PC-9 (cell line): ENCODE measurements at places on chromosomes 5 and 9. TPM values are rescaled to one million over a fixed set of nuclear protein-coding genes. Genes with fewer than 3 reads are reported as not detected.

TAF11L11 gene
- not detected in 2 replicates for total RNA-seq

GPR150 gene
- total RNA-seq, result 0.17 TPM in 1 of 2 replicates, not detected in the other

ADGRD2 gene
- total RNA-seq, result not detected in 2 replicates

FCN2 gene
- not detected in 2 replicates for total RNA-seq

PCDHB13 gene
- total RNA-seq, result not detected in 2 replicates

SLC6A7 gene
- 0.25 TPM in 1 of 2 replicates, not detected in the other for total RNA-seq

ANP32B gene
- 280 and 284 TPM in 2 replicates for total RNA-seq

PIP5K1B gene
- total RNA-seq, result not detected in 2 replicates

SPINK13 gene
- not detected in 2 replicates for total RNA-seq

GDA gene
- 98.1 and 142 TPM in 2 replicates for total RNA-seq

DNA sequence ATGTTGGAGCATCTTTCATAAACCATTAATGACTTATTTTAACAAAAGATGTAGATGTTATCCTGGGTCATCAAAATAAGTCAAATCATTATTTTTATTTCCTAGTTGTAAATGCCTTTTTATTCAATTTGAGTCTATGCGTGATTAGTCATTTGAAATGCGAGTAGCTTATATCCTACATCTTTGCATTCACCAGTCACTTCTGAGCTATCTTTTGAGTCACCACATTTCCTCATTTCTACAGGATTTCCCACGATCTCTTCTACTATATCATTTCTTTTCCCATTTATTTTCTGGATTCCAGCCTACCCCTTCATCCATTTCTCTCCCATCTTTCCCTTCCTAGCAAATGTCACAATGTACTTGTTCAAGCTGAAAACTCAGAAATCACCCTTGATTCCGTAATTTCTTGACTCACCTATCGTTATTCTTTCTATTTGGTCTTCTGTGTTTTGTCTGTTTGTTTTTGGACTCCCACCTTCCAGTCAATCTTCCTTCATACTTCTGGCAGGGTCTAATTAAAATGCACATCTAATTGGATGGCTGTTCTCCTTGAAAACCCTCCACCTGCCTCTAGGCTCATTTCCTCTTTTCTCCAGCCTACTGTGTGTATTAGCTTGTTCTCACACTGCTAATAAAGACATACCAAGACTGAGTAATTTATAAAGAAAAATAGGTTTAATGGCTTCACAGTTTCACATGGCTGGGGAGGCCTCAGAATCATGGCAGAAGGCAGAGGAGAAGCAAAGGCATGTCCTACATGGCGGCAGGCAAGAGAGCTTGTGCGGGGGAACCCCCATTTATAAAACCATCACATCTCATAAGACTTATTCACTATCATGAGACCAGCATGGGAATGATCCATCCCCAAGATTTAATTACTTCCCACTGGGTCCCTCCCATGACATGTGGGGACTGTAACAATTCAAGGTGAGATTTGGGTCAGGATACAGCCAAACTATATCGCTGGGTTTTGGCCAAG lies 112.4 kb downstream of the MEF2C start:
- no peak overlapping the region for H3K4me3 ChIP-seq
- DNase-seq, result peak; percentile 37
- H3K4me1 ChIP-seq, result no peaks in the 10 kb centered on the region
- no peaks in the 10 kb centered on the region for H3K27me3 ChIP-seq

DNA sequence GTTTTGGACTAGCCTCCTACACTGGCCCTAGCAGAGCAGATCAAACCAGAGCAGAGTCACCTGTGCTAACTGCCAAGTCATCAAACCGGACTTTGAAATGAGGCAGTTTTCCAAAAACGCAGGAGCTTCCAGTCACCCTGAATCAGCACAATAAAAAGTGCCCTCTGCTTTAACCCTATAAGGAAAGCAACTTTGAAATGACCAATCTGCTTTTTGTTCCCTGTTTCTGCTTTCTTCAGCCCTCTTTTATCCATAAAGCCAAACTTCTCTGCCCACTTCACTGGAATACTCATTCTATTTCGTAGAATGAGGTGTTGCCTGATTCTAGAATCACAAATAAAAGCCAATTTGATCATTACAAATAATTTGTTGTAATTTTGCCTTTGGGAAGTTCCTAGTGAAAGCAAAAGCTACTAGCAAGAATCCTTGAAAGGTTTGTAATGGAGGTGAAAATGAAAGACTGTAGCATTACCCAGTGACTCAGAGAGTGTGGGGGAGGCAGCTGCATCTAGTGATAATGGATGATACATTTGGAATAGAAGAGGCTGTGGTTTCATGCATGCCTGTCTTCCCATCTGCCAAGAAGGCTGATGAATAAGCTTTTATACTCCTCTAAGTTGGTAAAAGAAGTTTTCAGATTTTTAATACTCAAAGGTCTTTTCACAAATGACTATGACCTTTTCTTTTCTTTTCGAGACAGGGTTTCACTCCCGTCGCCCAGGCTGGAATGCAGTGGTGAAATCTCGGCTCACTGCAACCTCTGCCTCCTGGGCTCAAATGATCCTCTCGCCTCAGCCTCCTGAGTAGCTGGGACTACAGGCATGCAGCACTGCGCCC lies 14.9 kb downstream of the SPAAR start:
- peaks cover 43% of the 10 kb centered on the region for H3K4me1 ChIP-seq
- no peaks in the 10 kb centered on the region for H3K27me3 ChIP-seq
- H3K4me3 ChIP-seq, result no peak overlapping the region
- peak overlapping the region; percentile 98 for H3K27ac ChIP-seq

DNA sequence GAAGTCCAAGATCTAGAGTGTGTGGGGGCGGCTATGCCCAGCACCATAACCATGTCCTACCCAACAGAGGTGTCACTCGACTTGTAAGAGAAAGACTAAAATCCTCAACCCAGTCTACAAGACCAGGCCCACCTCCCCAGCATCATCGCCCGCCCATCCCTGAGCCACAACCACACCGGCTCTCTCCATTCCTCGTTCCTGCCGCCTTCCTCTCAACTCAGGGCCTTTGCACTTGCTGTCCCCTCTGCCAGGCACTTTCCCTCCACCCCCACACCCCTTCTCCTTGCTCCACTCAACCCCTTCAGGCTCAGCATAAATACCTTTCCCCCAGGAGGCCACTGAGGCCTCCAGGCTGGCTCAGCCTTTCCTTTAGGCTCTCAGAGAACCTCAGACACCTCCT lies 69.3 kb downstream of the PAX5 start:
- H3K4me3 ChIP-seq, result no peak overlapping the region
- H3K27ac ChIP-seq, result no peak overlapping the region
- H3K36me3 ChIP-seq, result no peaks in the 10 kb centered on the region
- no peaks in the 10 kb centered on the region for H3K27me3 ChIP-seq
- no peaks in the 10 kb centered on the region for H3K4me1 ChIP-seq

DNA sequence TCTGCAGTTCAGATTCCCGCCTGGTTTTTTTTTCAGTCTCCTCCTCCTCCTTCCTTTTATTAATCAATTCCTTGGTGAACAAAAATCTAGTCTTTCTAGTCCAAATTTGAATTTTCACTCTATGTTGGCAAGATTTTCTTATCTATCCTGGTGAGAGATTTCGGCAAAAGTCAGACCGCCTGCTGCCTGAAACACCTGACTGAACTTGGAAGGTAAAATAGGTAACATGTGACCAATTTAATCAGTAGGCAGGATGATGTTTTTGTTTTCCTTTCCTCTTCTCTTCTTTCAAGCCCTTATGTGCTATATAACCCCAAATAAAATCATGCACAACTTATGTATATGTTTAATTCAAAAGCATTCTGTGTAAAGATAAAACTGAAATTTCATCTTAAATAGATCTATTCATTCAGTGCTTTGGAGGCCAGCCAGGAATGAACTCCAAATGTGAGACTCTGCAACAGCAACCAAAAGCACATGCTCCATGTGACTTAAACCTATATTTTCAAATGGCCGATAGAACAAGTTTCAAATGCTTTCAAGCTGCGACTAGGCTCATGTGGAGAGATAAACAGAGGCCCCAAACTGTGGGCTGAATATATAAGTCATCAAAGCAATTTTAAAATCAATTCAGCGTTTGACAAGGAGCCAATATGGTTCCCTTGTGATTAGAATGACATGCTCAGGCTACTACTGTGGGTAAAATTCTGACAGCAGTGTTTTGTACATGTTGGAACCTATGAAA lies 100.4 kb upstream of the SEMA6A start:
- no peaks in the 10 kb centered on the region for H3K27me3 ChIP-seq
- H3K27ac ChIP-seq, result no peak overlapping the region
- DNase-seq, result no peak
- no peaks in the 10 kb centered on the region for H3K4me1 ChIP-seq

DNA sequence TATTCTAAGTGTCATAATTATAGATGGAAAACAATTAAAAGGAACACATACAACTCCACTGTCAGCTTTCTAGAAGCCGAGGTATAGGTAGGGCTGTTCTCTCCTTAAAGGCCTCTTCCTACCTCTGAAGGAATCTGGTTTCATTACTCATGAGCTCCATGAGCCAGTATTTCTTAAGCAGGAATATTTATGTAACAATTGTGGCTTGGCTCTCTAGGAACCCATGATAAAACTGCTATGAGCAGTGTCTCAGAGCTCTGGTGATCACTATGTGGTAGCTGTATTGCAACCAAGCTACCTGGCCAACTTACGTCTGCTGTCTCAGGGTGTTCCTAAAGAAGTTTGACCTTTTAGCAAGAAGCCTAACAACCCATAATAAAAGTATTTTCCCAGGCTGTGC lies 157.7 kb downstream of the CEP120 start:
- H3K27ac ChIP-seq, result no peak overlapping the region
- DNase-seq, result no peak
- H3K27me3 ChIP-seq, result no peaks in the 10 kb centered on the region
- no peaks in the 10 kb centered on the region for H3K4me1 ChIP-seq
- H3K36me3 ChIP-seq, result no peaks in the 10 kb centered on the region

- H3K4me1 ChIP-seq, result peaks cover 16% of the 10 kb centered on the region
- H3K27ac ChIP-seq, result no peak overlapping the region
- peak; percentile 70 for DNase-seq
- H3K27me3 ChIP-seq, result no peaks in the 10 kb centered on the region
- H3K4me3 ChIP-seq, result no peak overlapping the region
These were observed 88.5 kb upstream of the DAB2 start for GRCh38 chr5:39513236-39513635.

DNA sequence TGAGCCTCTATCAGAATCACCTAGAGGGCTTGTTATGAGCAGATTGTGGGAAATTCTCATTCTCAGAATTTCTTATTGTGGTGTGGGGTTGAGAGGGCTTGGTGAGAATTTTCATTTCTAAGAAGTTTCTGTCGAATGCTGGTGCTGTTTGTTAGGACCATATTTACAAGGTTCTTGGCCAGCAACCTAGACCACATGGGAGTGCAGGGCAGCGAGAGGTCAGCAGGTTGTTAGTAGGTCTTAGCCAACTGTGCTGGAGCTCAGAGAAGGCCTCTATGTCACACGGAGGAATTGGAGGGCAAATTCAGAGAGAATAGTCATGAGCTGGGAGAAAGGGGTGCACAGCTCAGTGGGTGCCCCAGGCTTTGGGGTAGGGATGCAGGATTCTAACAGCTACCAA lies 357.0 kb downstream of the LRRC70 start:
- H3K27me3 ChIP-seq, result no peaks in the 10 kb centered on the region
- no peak for DNase-seq
- H3K4me3 ChIP-seq, result no peak overlapping the region
- H3K36me3 ChIP-seq, result no peaks in the 10 kb centered on the region
- no peak overlapping the region for H3K27ac ChIP-seq
- no peaks in the 10 kb centered on the region for H3K4me1 ChIP-seq

DNA sequence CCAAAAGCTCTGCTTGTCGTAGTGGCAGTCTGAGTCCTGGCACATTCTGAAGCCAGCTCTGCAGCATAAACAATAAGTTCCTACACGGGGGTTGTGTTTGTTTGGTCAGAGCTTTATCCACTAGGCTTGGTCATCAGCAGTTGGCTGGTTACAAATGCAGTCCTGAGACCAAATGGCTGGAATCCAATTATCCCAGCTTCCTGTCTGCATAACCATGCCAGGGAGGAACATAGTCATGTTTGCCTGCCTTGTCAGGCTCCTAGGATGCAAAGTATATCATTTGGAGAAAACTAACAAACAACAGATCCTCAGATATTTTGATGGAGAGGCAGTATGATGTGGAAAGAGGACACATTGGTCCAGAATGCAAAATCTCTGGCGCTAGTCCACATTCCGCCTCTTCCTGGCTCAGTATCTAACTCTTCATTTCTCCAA lies 85.8 kb downstream of the FBXO38 start:
- H3K36me3 ChIP-seq, result no peaks in the 10 kb centered on the region
- H3K27me3 ChIP-seq, result no peaks in the 10 kb centered on the region
- no peak for DNase-seq

DNA sequence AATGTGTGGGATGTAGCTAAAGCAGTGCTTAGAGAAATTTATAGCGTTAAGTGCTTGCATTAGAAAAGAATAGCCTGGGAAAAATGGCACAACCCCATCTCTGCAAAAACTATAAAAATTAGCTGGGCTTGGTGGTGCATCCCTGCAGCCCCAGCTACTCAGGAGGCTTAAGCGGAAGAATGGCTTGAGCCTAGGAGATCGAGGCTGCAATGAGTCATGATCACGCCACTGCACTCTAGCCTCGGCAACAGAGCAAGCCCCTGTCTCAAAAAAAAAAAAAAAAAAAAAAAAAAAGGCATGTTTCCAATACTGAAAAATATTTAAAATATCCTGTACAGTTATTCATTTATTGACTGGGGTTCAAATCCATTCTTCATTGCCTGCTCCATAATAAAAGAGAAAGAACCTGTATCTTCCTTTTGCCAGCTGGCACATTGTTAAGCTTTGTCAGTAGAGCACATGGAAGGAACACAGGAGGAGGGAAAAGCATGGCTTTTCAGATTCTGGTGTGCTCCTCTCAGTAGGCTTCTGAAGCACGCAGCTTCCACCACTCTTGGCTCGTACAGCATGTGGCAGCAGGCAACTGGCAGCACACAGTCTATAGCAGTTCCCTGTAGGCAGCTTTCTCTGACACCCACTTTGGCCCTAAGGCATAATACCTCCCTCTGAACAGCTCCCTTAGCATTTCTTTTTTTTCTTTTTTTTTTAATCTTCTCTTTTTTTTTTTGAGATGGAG lies 73.5 kb downstream of the TRIM36 start:
- H3K4me3 ChIP-seq, result no peak overlapping the region
- DNase-seq, result no peak
- no peaks in the 10 kb centered on the region for H3K4me1 ChIP-seq
- H3K36me3 ChIP-seq, result no peaks in the 10 kb centered on the region
- H3K27ac ChIP-seq, result no peak overlapping the region
- no peaks in the 10 kb centered on the region for H3K27me3 ChIP-seq

- H3K4me3 ChIP-seq, result no peak overlapping the region
- peaks cover 31% of the 10 kb centered on the region for H3K4me1 ChIP-seq
- H3K27ac ChIP-seq, result no peak overlapping the region
These were observed 5.8 kb downstream of the BSPRY start for GRCh38 chr9:113355040-113355596.

GRCh38 chr5:1063661-1064382 lies 48.0 kb downstream of the SLC12A7 start:
- no peaks in the 10 kb centered on the region for H3K4me1 ChIP-seq
- H3K27ac ChIP-seq, result no peak overlapping the region
- no peaks in the 10 kb centered on the region for H3K36me3 ChIP-seq
- no peak overlapping the region for H3K4me3 ChIP-seq
- H3K27me3 ChIP-seq, result no peaks in the 10 kb centered on the region

DNA sequence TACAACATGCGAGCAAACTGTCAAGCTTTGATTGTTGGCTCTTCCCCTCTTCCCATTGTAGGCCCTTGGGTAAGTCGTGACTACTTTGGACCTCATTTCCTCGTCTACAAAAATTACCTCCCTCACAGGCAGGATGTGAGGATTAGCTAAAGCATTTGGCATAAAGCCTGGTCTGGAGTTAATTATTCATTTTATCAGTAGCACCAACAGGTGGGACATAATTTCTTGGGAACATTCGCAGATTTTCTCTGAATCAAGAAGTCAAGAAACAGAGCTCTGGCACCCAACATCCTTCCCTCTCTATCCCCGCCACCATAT lies 39.9 kb upstream of the SEMA6A start:
- H3K4me3 ChIP-seq, result no peak overlapping the region
- no peak overlapping the region for H3K27ac ChIP-seq
- H3K4me1 ChIP-seq, result no peaks in the 10 kb centered on the region
- DNase-seq, result no peak
- H3K27me3 ChIP-seq, result peaks cover 34% of the 10 kb centered on the region
- no peaks in the 10 kb centered on the region for H3K36me3 ChIP-seq
